ENCODE measurements at places on chromosomes 1 and 21. TPM values are rescaled to one million over a fixed set of nuclear protein-coding genes. Genes with fewer than 3 reads are reported as not detected.

Gene OR2L2
- total RNA-seq, result not detected

- DNase-seq, result no peak
- no peaks in the 10 kb centered on the region for H3K27me3 ChIP-seq
- no peaks in the 10 kb centered on the region for H3K36me3 ChIP-seq
- H3K4me1 ChIP-seq, result no peaks in the 10 kb centered on the region
- no peak overlapping the region for H3K4me3 ChIP-seq
Observed at GRCh38 chr1:227434808-227435444, 116.6 kb upstream of the CDC42BPA start.

DNA sequence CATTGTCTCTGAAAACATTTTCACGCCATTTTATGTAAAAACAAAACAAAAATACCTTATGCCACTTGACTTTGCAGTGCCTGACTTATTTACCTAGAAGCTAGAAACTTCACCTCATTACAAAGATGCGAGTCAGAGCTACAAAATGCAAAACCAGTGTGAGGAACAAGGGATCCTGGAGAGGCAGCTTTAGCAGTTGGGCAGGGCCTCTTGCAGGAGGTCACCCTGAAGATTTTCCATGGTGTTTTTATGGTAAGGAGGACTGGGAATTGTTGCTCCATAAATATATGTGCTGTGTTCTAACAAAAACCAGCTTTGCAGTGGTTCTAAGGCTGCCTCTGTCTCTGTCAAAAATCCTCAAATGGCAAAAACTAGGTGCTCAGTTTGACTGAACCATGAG is 36.4 kb upstream of the TARBP1 start:
- H3K27ac ChIP-seq, result no peak overlapping the region
- H3K27me3 ChIP-seq, result no peaks in the 10 kb centered on the region
- no peaks in the 10 kb centered on the region for H3K36me3 ChIP-seq
- H3K4me1 ChIP-seq, result no peaks in the 10 kb centered on the region
- no peak overlapping the region for H3K4me3 ChIP-seq
- DNase-seq, result no peak

GRCh38 chr1:175062858-175063257 is 4.8 kb upstream of the TNN start:
- no peaks in the 10 kb centered on the region for H3K27me3 ChIP-seq
- no peaks in the 10 kb centered on the region for H3K4me1 ChIP-seq
- no peak overlapping the region for H3K27ac ChIP-seq

DNA sequence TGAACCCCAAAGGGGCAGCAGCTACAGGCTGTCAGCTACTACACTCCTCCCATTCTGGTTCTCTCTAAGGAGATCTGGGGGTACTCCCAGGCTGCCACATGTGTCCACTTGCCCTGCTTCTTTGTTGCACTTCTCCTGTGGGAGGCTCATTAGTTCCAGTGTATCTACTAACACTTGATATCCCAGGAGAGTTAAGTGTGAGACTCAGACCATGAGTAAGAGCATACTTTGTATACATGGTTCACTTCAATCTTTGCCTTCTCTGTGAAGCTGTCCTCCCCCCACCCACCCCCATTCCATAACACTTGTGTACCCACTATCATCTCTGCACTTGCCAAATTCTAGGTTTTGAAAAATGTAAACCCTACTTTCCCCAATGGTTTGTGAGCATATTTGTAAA is 34.9 kb upstream of the GADD45A start:
- no peak for DNase-seq
- H3K4me3 ChIP-seq, result no peak overlapping the region
- H3K27me3 ChIP-seq, result no peaks in the 10 kb centered on the region

Gene RPAP2
- total RNA-seq, result 40.7 TPM

DNA sequence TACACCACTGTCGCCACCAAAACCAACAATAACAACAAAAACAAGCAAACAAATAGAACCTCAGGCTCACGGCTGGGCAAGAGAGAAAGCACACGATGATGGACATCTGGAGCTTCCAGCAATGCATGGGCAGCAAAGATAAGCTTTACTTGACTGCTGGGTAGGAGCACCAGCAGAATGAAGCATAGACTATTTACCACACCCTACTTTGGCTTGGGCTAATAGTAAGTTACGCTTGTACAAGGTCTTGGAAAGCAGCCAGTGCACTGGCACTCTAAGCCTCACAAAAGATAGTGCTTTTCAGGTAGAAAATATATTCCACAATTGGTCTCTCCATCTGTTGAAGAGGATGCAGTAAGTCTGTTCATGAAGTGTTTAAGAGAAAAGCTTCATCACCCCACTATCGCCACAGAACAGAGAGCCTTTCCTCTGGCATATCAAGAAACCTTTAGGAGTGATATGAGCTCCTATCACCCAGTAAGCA is 13.6 kb downstream of the ADIPOR1 start:
- peak overlapping the region; percentile 30 for H3K27ac ChIP-seq
- peaks cover 58% of the 10 kb centered on the region for H3K36me3 ChIP-seq
- H3K4me1 ChIP-seq, result no peaks in the 10 kb centered on the region
- no peaks in the 10 kb centered on the region for H3K27me3 ChIP-seq
- no peak overlapping the region for H3K4me3 ChIP-seq

Gene THEM5
- not detected for total RNA-seq

Gene ELF3
- total RNA-seq, result 0.11 TPM

DNA sequence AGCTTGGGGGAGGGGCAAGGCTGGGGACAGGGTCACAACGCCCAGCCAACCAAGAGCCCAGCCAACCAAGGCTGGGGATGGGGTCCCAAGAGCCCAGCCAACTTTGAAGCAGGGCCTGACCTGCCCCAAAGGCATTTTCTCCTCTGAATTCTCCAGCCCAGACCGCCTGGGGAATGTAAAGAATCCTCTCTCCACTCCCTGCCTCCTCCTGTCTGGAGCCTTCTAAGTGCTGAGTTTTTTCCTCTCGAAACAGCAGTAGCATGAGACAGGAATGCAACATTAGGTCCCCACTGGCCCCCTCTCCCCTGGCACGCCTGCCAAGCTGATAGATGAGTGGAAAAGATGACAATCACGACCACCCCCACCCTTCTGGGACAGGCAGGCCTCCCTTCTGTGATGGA is 17.0 kb downstream of the C1orf198 start:
- no peak overlapping the region for H3K4me3 ChIP-seq
- DNase-seq, result no peak
- H3K27ac ChIP-seq, result no peak overlapping the region
- no peaks in the 10 kb centered on the region for H3K36me3 ChIP-seq
- H3K27me3 ChIP-seq, result no peaks in the 10 kb centered on the region

Gene L1TD1
- total RNA-seq, result not detected

Gene COA6
- total RNA-seq, result 51.9 TPM

Gene LMO4
- 36.5 TPM for total RNA-seq

DNA sequence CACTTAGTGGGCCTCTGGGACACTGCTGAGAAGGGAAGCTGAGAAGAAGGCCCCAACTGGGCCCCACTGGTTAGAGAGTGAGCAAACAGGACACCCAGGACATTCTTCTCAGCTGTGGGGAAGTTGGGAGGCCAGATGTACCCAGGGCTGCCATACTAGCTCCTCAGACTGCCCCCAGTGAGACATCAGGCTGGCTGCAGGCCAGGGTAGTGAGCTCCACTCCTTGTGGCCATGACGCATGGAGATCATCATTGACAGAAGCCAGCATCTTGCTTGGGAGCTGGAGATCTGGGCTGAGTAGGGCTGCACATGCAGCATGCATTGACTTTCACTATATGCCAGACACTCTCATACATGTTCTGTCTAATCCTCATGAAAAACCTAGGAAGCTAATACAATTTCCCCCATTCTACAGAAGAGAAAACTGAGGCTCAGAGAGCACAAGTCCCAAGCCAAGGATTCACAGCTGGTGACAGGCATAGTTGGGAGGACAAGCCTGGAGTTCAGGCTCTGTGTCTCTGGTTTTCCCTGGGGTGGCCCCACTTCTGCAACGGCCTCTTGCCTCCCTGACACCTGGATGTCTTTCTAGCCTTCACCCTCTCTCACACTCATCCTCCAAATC is 24.1 kb upstream of the MYCL start:
- no peaks in the 10 kb centered on the region for H3K27me3 ChIP-seq
- H3K4me3 ChIP-seq, result no peak overlapping the region
- H3K36me3 ChIP-seq, result no peaks in the 10 kb centered on the region
- DNase-seq, result no peak
- H3K4me1 ChIP-seq, result no peaks in the 10 kb centered on the region

DNA sequence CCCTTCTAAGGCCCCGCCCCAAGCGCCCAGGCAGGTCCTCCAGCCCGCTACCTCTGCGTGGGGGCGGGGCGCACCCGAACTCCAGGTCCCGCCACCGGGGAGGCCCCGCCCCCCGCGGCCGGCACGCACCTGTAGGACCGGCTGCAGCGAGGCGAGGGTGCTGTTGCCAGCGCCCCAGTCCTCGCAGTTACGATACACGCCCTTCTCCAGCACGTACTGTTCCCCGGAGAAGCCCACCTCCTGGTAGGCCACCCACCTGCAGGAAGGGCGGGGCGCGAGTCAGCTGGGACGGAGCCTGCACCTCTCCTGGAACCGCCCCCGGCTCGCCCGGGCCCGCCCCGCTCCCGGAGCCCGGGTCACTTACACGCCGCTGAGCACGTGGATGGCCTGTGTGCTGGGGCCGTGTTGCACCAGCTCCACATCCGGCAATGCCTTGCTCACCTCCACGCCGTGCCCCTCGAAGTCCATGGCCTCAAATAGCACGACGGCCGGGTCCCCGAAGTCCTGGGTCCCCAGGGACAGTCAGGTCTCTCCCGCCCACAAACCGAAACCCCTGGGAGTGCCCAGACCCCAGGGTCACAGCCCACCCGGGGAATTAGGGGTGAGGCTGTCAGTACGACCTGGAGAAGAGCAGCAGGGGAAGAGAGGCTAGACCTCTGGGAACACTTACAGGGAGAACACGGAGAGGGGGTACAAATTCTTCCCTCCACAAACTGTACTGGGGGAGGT is 17.3 kb downstream of the CRYBG2 start:
- H3K4me1 ChIP-seq, result peaks cover 6% of the 10 kb centered on the region
- DNase-seq, result peak; percentile 83
- H3K27ac ChIP-seq, result peak overlapping the region; percentile 67
- H3K36me3 ChIP-seq, result no peaks in the 10 kb centered on the region
- H3K27me3 ChIP-seq, result no peaks in the 10 kb centered on the region
- H3K4me3 ChIP-seq, result peak overlapping the region; percentile 68

Gene TSACC
- 0.53 TPM for total RNA-seq

Gene HOOK1
- 4.4 TPM for total RNA-seq

Gene DNAI4
- 0.86 TPM for total RNA-seq

DNA sequence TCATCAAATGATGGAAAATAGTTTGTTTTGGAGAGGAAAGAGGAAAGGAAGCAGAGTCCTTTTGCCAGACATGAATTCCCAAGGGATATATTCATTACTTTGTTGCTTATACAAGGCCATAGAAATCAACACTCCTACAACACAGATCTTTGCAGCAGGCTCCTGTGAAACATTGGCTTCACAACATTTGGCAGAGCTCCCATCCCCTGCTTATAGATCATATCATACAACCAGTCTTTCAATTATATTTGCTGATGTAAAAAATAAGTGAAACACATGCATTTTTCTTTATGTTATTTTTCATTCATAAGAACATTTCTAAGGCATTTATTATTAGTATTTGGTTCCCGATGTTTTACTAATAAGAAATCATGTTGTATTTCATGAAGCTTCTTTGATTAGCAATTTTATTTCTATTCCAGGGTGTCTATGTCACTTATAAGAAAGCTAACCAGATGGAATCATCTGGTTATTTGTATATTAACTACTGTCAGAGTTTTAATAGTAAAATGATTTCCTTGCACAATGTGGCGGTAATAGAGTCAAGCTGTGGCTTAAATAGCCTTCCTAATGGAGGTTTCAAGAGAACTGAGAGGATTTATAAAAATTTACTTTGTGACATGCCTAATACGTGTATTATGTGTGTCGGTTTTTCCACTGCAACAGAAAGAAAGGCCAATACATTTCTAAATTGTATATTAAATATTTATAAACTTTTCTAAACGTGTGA is 470.3 kb upstream of the NCAM2 start:
- DNase-seq, result no peak
- H3K4me1 ChIP-seq, result no peaks in the 10 kb centered on the region
- no peak overlapping the region for H3K27ac ChIP-seq
- H3K36me3 ChIP-seq, result no peaks in the 10 kb centered on the region
- H3K27me3 ChIP-seq, result no peaks in the 10 kb centered on the region

Gene PEX11B
- 42.0 TPM for total RNA-seq

DNA sequence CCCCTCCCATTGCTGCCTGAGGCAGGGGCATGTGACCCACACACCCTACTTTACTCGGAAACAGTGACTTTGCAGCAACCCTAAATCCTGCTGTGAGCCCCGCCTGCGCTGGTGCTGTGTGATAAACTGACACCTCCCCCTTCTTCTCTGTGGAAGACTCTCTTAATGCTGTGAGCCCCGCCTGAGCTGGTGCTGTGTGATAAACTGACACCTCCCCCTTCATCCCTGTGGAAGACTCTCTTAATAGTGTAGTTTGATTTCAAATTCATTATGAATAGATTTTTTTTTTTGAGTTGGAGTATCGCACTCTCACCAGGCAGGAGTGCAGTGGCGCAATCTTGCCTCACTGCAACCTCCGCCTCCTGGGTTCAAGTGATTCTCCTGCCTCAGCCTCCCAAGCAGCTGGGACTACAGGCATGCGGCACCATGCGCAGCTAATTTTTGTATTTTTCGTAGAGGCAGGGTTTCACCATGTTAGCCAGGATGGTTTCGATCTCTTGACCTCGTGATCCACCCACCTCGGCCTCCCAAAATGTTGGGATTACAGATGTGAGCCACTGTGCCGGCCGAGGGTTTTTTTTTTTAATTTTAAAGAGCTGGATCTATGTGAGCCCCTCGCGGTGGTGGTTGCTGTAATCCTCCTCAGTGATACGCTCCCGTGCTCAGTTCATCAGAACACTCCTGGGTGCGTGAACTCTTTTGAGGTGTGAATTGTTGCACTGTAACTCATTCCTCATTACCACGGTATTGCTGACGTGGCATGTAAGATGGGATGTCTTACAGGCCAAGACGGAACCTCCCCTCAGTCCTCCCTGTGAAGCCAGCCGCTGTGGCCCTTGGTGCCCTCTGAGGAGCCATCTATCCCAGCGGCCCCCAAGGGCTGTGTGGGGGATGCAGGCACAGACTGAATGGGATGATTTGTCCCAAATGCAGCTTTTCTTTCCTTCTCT is 60.3 kb downstream of the GALNT2 start:
- no peaks in the 10 kb centered on the region for H3K27me3 ChIP-seq
- DNase-seq, result no peak
- H3K4me1 ChIP-seq, result peaks cover 42% of the 10 kb centered on the region
- H3K4me3 ChIP-seq, result no peak overlapping the region
- H3K36me3 ChIP-seq, result no peaks in the 10 kb centered on the region

GRCh38 chr1:238323490-238323889 is 432.8 kb upstream of the ZP4 start:
- DNase-seq, result no peak
- no peak overlapping the region for H3K4me3 ChIP-seq
- H3K27ac ChIP-seq, result no peak overlapping the region
- no peaks in the 10 kb centered on the region for H3K4me1 ChIP-seq

Gene MMEL1
- 0.44 TPM for total RNA-seq

DNA sequence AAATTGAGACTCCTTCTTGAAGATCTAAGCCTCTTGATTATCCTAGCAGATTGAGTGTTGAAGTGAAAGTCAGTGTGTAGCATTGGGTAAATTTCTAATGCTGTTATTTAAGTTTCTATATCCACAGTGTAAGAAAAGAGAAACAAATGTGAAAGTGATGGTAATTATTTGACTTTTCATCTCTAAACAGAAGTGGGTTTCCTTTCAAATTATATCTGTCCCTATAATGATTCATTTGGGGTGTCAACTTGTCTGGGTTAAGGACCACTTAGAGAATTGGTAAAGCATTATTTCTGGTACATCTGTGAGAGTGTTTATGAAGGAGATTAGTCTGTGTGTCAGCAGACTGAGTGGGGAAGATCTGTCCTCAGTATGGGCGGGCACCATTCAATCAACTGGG is 133.0 kb upstream of the HMCN1 start:
- H3K27ac ChIP-seq, result no peak overlapping the region
- H3K4me3 ChIP-seq, result no peak overlapping the region
- no peaks in the 10 kb centered on the region for H3K27me3 ChIP-seq
